GM12878 (cell line): ENCODE measurements at places on chromosomes 3 and 15. TPM values are rescaled to one million over a fixed set of nuclear protein-coding genes. Genes with fewer than 3 reads are reported as not detected.

CFAP100 gene
- total RNA-seq = not detected in 2 replicates

DUOX1 gene
- 0.08 and 0.26 TPM in 2 replicates for total RNA-seq

ACY1 gene
- 27.4 and 33.5 TPM in 2 replicates for total RNA-seq

STAC gene
- total RNA-seq = not detected in 2 replicates

PLA2G4D gene
- total RNA-seq = not detected in 2 replicates

PRR20G gene
- not detected in 2 replicates for total RNA-seq

WDR93 gene
- not detected in 2 replicates for total RNA-seq

TNNC1 gene
- total RNA-seq = 0.41 TPM in 1 of 2 replicates, not detected in the other

FOXB1 gene
- total RNA-seq = not detected in 2 replicates

KBTBD12 gene
- not detected in 2 replicates for total RNA-seq

DHFR2 gene
- 4.2 and 5.4 TPM in 2 replicates for total RNA-seq

TICRR gene
- 18.8 and 21.5 TPM in 2 replicates for total RNA-seq

GATA2 gene
- total RNA-seq = 0.13 and 0.56 TPM in 2 replicates

RYR3 gene
- not detected in 2 replicates for total RNA-seq
